ENCODE measurements at places on chromosomes 16 and 17.

- DNase-seq: no peak
Measured at GRCh38 chr16:80733407-80733806, 71.0 kb downstream of the CDYL2 start.

DNA sequence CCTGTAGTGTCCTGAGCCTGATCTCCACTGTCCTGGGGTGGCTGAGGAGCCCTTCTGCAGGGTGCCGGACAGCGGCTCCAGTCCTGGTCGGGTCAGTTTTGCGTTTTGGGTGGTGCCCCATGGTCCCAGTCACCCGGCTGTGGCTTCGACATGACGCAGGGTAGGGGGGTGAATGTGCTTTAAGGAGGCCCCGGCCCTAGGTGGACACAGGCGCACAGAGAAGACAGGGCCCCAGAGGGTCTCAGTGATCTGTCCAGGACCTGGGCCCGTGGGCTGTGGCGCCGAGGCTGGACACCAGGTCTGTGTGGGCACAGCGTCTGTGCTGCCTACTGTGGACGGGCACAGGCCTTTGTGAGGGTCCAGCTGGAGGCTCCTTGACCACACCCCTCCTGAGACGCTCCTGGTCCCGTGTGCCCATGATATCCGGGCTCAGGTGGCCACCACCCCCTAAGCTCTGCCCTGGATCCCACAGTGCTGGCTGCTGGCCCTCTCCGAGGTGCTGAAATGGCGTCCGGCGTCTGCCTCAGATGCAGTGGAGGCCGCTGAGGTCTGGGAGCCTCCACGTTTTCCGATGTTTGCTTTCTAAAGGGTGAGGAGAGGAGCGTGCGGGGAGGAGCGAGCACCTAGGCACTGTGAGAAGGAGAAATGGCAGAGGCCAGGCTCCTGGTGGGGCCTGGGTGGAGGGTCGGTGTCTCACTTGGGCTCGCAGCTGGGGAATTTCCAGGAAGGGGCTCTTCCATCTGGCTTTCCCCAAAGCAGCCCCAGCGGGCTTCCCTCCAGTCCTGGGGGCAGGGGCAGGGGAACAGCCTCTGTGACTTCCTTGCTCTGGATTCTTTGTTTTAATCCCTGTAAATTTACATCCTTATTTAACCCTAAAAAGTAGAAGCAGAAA, 56.1 kb upstream of the ACSF3 start:
- no peak for DNase-seq

- peak; percentile 44 for DNase-seq
Measured at GRCh38 chr17:49217651-49218413, 7.3 kb downstream of the ABI3 start.

- DNase-seq: no peak
Measured at GRCh38 chr17:71601894-71602504, 518.8 kb upstream of the SOX9 start.

- no peak for DNase-seq
Measured at GRCh38 chr17:41476866-41477815, 3.8 kb downstream of the KRT35 start.

DNA sequence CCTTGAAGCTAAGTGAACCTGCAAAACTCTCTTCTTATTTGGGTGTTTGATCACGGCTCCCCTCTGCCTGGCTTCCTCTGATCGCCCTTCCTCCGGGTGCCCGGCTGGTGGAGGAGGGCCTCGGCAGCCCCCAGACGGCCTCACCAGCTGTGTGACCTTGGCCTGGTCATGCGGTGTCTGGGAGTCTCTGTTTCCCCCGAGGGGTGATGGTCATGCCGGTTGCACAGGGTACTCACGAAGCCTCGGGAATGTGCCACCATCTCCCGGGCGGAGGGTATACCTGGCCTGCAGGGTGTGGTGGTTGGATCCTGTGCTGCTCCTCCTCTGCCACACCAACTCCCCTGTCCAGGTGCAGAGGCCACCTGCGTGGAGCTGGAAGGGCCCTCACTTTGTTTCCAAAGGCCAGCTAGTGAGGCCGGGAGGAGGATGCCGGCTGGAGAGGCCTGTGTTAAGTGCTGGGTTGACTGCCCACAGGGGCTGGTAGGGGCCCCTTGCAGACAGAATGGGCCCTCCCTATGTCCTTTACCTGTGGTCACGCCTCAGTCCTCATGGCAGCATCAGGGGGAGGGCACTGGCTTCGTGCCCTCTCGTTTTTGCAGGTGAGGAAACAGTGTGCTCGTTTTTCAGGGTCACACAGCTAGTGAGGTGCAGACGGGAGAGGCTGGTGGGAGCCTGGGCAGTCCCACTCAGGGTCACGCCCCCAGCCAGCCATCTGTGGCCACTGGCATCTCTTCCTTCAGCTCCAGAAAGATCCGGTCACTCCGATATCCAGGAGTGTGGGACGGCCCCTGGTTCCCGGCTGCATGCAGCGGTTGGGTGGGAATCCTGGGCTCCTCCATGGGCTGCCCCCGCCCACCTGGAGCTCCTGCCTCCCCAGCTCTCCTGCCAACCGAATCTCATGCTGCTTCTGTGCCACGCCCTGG, 148.5 kb upstream of the GSE1 start:
- no peak for DNase-seq

- no peak for DNase-seq
Measured at GRCh38 chr17:3976675-3977171, 12.5 kb upstream of the ATP2A3 start.

Data from stimulated activated CD4-positive, alpha-beta T cell treated with anti-CD3 and anti-CD28 coated beads, Interleukin-15, amount 100 ng/mL, for 1 hour (primary cell).